ENCODE measurements at places on chromosomes 3 and 15.

GRCh38 chr15:40028853-40029252 is 10.1 kb downstream of the SRP14 start:
- DNase-seq = no peak

DNA sequence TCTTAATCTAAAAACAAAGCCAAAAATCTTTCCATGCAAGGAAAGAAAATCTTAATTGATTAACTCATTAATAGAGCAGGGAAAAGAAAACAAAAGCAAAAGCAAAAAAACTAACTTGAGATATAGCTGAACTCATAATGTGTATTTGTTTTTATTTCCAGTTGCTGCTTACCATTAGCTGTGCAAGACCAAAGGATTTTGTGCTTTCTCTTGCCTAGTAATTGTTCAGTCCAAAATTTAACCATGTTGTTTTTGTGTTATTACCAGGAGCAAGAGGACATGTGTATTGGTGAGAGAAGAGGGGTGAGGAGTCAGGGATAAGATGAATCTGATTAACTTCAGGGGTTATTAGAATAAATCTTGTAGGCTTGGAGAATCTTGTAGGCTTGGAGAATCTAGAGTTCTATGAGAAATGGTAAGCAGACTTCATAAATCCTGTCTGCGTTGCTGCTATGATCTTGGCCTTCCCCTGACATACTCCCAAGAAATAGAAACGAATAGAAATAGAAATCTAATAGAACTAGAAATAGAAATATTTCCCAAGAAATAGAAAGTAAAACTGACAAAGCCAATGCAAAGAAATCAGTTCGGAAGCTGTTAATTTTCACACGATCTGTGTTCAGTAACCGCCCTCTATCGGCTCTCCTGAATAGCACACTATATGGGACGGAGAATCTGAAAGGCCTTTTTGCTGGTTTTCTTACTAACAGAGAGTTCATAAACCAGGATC is 72.6 kb upstream of the TNFSF10 start:
- DNase-seq = no peak

DNA sequence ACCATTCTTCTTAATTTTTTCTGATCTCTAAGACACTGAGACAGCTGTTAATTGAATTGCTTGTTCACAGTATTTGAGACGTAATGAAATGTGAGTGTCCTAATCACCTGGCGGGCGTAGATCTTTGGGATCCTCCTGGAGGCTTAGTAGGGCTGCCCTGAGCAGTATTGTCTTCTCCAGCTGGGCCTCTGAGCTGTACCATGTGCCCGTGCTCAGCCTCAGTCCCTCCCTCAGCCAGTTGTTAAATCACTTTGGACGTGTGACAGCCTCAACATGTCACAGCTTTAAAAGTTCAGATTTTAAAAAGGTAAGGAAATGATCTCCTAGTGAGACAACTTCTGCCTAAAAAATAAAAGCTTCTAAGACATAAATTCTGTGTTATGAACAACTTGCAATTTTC is 35.5 kb downstream of the IGF1R start:
- no peak for DNase-seq

DNA sequence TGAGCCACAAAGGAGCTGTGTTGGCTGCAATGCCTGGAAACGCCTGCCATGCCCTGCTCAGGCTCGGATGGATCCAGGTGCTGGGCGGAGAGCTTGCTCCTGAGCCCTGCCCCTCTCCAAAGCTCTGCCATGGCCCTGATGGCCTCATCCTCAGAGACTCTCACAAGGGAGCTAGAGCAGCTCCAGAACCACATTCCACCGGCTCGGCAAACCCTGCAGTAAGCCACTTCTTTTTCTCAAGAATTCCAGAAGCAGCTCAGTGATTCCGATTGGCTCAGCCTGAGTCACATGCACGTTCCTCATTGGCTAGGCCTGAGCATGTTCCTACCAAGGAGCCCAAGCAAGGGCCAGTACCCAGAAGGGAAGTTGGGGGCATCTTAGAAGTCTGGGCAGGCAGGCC is 24.8 kb downstream of the TPRA1 start:
- DNase-seq = no peak

- no peak for DNase-seq
These were observed 10.3 kb downstream of the TM2D3 start for GRCh38 chr15:101641894-101642293.

DNA sequence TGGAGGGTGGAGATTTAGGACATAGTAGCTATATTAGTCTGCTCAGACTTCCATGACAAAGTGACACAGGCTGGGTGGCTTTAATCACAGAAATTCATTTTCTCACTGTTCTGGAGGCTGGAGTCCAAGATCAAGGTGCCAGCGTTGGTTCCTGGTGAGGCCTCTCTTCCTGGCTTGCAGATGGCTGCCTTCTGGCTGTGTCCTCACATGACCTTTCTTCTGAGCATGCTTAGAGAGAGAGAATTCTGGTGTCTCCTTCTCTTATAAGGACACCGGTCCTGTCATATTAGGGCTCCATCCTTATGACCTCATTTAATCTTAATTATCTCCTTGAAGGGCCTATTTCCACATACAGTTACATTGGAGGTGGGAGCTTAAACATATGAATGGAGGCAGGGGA is 14.9 kb upstream of the SHC4 start:
- DNase-seq = no peak

- DNase-seq = no peak
These were observed 79.8 kb downstream of the NR1I2 start for GRCh38 chr3:119861681-119862080.

DNA sequence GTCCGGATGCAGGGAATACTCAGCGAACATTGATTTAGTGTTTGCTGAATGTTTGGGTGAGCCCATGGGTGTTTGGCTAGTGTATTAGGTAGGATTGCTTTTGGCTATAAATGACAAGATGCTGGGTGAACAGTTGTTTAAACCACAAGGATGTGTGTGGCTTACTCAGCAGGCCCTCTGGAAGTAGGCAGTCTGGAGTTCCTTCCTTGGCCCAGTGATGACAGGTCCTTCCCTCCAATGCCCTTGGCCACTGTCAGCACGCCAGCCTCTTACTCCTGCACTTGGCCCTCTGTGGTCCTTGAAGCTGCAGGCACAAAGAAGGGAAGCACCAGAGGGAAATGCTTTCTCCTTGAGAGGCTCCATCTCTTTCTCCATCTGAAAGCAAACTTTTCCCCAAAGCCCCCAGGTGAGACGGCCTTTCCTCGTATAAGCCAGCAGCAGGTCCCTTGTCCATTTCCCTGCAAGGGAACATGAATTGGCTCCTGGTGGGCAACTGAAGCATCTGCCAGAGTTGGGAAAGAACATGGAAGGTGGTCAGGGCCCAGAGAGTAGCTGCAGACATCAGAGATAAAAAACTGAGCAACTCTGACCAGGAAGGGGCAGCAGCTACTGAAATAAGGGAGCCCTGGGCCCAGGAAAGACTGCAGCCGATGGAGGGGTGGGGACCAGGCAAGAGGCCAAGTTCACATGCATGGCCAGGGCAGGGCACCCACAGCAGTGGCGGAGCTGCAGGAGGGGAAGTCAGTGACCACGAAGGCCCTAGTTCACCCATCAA is 105.0 kb downstream of the TPRA1 start:
- DNase-seq = no peak

DNA sequence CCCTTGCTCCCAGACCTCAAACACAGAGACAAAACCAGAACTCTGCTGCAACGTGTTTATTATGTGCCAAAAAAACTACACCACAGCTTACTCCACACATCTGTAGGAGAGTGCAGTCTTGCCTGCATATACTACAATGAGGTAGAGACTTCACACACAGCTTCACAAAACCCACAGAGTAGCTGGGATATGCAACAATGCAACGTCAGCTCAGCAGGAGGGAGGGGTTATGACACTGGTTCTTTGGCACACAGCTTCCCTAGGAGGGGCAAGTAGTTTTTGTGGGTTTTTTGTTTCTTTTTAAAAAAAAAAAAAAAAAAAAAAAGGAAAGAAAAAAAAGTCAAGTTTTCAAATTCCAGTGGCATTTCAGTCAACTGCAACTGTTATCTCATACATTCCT is 2.9 kb upstream of the RPS17 start:
- DNase-seq = no peak

DNA sequence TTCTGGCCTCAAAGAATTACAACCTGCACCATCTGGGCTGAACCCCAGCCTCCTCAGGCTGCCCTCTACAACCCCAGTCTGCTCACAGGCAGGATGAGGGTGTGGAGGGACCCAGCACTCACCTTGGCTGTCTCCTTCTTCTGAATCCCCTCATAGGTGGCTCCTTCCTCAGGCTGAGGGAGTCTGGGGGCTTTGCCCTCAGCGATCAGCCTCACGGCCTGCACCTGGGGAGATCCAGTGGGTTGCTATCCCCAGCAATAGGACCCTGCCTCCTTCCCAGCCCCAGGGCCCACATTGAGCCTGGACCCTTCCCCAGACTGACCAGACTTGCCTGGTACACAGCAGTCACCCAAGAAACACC is 25.1 kb downstream of the ALDH1L1 start:
- DNase-seq = no peak

- no peak for DNase-seq
These were observed 401.4 kb downstream of the ROBO1 start for GRCh38 chr3:79366414-79366813.

- DNase-seq = no peak
These were observed 113.3 kb downstream of the IQSEC1 start for GRCh38 chr3:12959838-12960378.

- no peak for DNase-seq
These were observed 147.2 kb downstream of the FOXP1 start for GRCh38 chr3:71436337-71436736.

- no peak for DNase-seq
These were observed 132.3 kb downstream of the LRRK1 start for GRCh38 chr15:101051291-101052030.

- no peak for DNase-seq
These were observed 53.2 kb upstream of the HEG1 start for GRCh38 chr3:125108833-125109535.

- DNase-seq = no peak
These were observed 530.7 kb upstream of the CFAP20DC start for GRCh38 chr3:59580499-59580898.

DNA sequence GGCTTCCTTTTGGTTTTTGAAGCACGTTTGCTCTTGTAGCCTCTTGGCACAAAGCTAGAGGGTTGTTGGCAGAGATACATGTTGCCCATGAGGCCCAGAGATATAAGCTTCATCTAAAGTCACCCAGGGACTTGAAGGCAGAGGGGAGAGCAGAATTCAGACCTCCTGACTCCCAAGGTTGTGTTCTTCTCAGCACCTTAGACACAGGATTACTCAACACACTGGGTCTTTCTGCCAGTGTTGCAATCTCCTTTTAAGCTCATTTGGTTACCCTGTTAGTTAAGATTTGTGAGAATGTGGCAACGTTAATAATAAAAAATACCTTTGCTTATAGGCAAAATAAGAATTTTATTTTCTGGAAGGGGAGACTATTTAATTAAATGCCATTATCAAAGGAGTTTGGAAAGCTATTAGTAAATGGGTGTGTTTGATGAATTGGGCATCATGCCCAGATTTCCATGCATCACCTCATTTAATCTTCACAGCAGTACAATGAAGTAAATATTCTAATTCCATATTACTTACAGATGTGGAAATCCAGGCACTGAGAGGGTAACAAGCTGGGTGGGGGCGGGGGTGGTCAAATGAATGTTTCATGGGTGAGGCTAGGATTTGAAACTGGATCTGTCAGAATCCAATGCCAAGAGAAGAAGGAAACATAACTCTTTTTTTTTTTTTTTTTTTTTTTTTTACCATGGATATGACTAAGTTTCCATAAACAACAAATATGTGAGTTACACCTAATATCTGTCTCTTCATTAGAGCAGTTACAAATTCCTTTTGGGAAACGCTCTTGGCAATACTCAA is 183.3 kb downstream of the NR1D2 start:
- DNase-seq = no peak

DNA sequence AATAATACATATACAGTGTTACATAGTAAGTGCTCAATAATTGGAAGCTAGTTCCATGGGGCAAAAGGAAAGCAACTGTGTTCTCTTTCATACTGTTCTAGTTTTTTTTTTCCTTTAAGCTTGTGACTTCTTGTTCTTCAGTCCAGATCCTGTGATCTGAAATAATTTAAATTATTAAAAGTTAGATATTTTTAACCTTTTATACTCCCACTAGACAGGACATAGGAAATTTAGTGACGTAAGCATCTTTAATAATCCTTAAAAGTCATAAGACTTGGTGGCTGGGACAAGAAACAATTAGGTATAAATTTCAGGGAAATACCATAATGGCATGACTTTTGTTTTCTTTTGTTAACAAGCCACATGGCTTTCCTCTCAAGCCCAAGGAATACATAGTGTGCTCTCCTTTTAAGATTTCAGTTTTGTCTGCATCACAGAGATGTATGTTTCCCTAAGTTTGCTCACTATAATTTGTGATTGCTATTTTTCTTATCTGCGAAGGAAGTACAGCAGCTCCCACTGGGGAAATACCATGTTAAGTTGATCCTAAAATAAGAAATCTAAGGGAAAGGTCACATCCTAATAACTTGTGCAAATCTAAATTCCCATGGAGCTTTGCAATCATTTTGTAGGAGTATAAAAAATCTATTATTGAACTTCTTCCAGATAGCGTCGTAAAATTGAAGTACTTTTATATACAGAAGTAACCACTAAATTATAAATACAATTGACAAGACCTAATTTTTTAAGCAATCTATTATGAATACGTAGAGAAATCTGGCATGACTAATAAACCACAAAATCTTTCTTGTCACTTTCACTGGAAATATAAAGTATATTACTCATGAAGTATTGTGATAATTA is 30.1 kb downstream of the PPARG start:
- DNase-seq = no peak

DNA sequence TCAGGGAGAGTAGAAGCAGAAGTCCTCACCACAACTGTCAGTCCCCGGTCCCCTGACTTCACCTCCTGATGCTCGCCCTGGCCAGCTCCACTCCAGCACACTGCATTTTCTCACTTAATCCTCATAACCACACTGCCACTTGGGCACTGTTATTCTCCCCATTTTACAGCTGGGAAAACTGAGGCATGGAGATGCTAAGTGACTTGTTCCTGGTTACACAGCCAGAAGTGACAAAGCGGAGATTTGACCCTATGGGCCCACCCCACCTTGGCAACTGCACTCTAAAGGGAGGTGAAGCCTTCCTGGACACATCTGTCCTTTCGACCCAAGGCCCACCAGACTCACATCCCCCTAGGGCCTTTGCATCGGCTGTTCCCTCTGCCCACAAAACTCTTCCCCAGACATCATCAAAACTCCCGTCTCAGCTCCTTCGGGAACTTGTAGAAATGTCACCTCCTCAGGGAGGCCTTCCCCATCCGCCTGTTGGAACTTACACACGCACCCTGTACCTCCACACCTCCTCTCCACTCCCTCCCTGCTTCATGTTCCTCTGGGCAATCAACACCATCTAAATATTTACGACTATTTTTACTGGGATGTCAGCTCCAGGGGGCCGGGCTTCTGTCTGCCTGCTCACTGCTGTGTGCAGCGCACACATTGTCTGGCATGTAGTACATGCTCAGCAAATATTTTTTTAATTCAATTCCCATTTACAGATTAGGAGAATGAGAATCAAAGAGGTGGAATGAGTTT is 3.1 kb downstream of the GRIP2 start:
- no peak for DNase-seq

GRCh38 chr3:190695225-190695624 is 167.3 kb downstream of the GMNC start:
- no peak for DNase-seq

Data from nucleus accumbens (tissue), 56 donors.